Type B pancreatic cell (in vitro differentiated cells): ENCODE measurements at places on chromosomes 5 and 9. TPM values are rescaled to one million over a fixed set of nuclear protein-coding genes. Genes with fewer than 3 reads are reported as not detected.
A peak's percentile ranks its signal among the peaks of the same experiment; 100 is the strongest.

DNA sequence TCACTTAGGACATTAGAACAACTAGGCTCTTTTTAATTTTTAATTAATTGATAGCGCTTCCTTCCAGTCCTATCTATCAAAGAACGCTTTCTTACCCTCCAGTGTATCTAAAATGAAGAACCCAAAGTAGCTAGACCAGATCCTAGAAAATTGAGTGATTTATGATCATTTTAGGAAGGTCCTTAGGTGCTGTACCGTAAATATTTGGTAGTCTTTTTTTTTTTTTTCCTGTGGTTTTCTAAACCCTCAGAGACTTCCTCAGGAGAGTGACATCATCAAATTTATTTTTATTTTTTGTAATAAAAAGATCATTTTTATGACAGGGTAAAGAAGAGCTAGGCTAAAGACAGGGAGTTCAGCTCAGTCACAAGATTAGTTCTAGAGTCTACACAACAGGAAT lies 197.4 kb downstream of the WDR70 start:
- no peak for DNase-seq

The ZNF354C gene
- total RNA-seq = 3.3 and 7.8 TPM in 2 replicates

The CCL21 gene
- total RNA-seq = not detected in 2 replicates

GRCh38 chr5:79795764-79796398 lies 106.2 kb downstream of the CMYA5 start:
- no peak for DNase-seq

GRCh38 chr5:150112201-150113046 lies 26.1 kb upstream of the CSF1R start:
- DNase-seq = no peak

DNA sequence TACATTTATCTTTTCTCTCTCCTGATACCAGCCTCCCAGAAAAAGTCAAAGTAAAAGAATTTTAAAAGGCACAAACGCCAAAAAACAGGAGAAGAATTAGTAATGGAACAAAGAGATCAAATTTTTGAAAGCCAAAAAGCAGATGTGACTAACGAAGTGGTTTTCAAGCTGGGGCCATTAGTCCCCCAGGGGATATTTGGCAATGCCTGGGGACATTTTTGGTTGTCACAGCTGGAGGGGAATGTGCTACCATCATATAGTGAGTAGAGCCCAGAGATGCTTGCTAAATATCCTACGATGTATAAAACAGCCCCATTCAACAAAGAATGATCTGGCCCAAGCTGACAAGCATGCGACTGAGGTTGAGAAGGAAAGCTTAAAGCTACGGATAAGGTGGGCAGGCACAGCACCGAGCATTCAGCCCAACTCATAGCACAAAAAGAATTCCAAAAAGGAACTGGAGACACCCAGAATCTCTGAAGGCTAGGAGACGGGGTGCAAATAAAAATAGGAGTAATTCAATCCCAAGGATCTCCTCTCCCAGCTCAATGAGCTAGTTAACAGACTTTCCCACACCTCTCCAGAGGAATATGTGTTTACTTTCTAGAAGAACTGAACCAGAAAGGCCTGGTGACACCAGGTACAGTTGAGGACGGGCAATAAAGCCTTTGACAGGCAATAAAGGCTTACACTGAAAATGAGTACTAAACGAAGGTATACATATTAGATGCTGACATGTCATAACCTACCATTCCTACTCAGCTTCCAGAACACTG lies 269.0 kb downstream of the DENND1A start:
- no peak for DNase-seq

DNA sequence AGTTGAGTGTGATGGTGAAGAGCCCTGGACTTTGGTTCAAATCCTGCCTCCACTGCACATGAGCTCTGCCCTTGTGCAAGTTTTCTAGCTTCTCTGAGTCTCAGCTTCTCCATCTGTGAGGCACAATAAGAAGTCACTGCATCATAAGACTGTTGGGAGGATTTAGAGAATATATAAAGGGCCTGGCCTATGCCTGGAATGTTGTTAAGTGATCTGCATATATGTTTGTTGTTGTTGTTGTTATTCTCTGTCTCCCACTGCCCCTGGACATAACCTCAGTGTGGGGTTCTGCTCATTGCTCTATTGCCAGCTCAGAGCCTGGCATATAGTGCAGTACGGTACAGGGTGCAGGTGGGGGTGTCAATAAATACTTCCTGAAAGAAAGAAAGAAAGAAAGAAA lies 40.3 kb upstream of the EEIG1 start:
- no peak for DNase-seq

DNA sequence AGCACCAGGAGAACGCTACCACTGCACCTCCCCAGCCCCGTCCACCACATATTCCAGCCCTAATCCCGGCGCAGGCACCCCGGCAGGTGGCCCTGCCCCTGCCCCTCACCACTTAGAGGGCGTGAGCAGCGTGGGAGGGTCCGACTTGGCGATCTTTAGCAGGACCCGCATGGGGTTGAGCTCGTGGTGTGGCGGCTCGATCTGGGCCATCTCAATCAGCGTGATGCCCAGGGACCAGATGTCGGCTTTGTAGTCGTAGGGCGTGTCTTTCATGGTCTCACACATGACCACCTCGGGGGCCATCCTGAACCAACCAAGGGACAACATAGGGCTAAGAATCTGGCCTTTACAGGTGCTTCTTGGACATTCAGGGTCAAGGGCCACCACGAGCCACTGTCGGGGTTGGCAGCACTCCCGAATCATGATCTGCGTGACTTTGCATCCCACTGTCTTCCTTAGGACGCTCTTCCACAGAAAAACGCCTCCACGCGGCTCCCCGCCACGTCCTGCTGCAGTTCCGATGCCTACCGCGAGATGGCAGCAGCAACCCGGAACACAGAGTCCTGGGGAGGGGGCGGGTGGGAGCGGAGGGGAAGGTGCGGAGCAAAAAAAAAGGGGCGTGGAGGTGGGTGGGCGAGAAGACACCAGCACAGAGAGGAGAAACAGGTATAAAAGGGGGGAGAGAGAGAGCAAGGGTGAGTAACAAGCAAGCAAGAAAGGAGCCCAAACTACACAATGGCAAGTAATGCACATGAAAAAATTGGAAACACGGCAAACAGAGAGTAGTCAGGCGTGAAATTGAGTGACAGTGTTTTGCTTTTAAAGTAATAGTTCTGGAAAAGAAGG lies 81.3 kb downstream of the STK10 start:
- peak; percentile 82 for DNase-seq

The NUP188 gene
- total RNA-seq = 36.4 and 63.7 TPM in 2 replicates

DNA sequence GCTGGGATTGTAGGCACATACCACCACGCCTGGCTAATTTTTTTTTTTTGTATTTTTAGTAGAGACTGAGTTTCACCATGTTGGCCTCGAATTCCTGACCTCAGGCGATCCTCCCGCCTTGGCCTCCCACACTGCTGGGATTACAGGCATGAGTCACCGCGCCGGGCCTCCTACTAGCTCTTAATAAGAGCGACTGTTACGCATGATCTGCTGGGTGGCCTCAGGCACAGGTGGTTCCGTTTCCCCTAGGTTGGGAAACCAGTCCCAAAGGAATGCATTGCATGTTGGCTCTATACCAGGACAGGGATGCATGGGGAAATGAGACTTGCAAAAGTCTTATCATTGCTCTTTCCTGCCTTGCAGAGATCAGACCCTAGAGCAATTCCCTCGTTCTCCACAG lies 184.7 kb upstream of the PPP1R26 start:
- DNase-seq = peak; percentile 22

GRCh38 chr9:121652838-121653231 lies 1.4 kb downstream of the DAB2IP start:
- DNase-seq = no peak

DNA sequence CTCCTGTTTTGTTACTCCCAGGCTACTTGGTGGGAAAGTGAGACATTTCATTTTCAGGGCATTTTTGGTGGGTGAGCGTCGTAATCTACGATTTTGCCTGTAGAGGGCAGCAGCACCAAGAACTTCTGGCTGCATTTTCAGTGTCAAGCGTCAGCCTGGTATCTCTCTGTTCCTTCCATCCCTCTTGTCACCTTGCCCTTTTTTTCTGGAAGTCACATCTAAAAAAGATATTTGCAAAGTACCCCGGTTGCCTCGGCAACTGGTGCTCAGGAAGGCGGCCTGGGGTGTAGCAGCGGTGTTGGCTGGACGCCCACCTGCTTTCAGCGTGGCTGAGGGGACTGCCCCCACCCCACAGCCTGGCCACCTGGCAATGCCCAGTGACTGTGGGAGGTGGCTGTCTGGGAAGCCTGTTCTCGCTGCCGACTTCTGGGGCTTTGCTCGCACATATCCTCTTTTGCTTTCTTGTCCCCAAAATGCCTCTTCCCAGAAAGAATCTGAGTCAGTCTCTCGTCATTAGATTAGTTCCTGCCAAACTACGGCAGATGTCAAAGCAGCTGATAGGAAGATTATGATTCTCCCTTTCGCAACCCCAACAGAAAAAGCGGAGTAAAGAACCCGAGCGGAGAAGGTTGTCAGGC lies 84.5 kb downstream of the ACER2 start:
- DNase-seq = no peak

DNA sequence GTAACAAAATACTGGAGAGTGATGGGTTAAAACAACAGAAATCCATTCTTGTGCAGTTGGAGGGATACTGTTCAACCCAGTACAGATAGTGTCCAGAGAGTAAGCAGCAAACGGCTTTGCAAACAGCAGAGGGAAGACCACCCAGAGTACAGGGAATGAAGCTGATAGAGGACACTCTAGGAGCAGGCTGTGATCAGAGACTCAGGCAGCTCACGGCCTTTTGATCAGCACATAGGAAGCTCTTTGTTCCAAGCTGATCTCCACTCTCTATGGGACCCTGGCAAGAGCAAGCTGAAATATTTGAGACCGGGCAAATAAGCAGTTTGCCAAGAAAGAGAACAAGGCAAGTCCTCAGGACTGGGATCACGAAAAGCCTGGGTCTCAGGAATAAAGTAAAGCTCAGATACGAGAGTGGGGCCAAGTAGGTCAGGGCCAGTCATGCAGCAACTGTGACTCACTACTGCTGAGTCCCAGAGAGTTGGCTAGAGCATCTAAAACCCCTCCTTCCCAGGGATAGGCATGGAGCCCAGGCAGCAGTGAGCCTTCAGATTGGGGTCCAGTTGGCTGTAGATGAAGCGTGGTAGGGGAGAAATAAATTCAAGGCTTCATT lies 52.4 kb downstream of the MELK start:
- no peak for DNase-seq

The LCN15 gene
- total RNA-seq = 0.77 and 0.93 TPM in 2 replicates

DNA sequence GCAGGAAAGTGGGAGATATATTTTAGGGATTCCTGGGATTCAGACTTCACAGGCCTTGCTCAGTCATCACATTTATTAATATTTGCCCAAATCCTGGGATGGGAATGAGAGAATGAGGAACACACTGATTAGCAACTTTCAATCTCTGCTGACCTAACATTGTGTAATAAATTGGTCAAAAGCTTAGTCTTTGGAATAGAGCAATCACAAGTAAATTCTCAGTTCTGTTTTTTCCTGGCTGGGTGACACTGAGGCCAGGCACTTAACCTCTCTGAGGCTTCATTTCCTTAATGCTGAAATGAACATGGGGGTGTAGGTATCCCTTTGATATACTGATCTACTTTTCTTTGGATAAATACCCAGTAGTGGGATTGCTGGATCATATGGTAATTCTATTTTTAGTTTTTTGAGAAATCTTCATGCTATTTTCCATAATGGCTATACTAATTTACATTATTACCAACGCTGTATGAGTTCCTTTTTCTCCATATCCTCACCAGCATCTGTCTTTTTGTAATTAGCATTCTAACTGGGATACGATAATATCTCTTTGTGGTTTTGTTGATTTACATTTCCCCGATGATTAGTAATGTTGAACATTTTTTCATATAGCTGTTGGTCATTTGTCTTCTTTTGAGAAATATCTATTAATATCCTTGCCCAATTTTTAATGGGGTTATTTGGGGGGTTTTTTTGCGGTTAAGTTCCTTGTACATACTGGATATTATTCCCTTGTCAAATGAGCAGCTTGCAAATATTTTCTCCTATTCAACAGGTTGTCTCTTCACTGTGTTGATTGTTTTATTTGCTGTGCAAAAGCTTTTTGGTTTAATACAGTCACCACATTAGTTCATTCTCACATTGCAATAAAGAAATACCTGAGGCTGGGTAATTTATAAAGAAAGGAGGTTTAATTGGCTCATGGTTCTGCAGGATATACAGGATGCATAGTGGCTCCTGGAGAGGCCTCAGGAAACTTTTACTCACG lies 36.8 kb upstream of the NIPBL start:
- no peak for DNase-seq

DNA sequence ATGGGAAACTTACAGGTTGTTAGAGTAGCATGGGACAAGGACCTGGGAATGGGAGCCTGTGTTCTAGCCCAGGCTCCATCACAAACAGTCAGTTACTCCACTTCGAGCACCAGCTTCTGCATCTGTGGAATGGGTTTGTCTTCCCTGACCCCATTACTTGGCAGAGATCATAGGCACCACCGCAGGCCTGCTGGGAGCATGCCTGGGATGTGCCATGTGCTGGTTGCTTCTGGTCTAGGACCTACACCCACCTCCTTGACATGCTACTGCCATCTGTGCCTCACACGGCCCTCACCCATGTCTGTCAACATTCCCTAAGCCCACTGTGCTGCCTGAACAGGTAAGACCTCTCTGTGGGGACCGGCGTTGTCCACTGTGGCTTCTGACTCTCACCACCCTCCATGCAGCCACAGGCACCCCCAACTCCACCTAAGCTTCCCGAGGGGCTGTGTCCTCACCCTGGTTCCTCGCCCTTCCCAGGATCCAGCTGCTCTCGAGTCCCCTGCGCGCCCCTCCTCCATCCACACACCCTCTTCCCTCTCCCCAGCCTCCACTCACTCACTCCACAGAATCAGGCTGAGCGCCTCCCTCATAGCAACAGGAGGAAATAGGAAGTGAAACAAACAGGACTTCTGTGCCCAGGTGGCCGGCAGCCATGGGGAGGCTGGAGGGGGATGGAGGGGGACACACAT lies 85.9 kb upstream of the FAM120A start:
- no peak for DNase-seq

DNA sequence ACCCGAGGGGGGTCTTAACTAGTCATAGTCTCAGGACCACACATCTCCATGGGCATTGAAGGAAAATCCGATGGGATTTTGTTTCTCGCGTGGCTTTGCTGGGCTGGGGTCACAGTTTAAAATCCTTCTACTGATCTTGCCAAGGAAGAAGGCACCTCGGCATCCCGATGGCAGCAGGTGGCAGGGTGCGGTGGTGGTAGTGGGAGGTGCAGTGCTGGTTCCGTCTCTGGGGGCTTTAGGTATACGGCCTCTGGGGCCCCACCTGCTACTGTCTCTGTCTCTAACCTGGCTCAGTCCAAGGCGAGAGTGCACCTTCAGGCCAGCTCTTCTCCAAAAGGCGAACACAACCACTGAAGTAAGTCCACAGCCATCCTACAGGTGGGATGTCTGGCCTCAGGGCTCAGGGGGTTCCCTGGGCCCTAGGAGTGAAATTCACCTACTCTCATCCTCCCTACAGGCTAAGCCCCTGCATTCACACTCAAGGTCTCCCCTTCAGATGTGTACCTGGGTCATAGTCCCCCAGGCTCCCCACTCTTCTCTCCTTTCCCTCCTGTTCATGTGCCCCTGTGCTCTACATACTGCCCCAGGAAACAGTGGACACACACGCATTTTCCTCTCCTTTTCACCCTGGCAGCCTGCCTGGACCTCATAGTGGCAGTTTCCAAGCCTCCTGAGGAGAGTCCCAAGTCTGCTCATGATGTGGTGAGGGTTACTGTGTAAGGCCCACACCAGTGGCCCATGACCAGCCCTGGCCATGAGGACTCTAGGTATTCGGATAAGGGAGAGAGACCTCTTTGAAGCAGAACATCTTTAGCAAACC lies 736 bp upstream of the FCN2 start:
- DNase-seq = no peak

GRCh38 chr5:142450419-142450818 lies 125.6 kb upstream of the SPRY4 start:
- DNase-seq = no peak
